ENCODE measurements at places on chromosomes 7 and 10. TPM values are rescaled to one million over a fixed set of nuclear protein-coding genes. Genes with fewer than 3 reads are reported as not detected.

DNA sequence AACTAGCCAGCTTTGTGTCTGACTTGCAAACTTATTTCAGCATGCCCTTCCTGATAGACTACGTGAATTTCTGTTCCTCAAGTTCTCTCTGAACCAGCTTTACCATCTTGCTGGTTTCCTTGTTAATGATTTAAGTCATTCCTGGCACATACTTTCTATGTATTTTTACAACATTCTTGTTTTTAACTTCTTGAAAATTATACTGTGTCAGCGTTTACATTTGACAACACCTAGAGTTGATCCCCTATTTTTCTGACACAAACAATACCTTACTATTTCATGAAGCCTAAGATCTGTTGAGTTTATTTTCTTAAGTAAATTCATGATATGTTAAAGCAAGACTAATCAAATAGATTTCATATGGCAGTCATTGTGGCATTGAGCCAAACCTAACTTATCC is 686.3 kb downstream of the XPNPEP1 start:
- no peaks in the 10 kb centered on the region for H3K27me3 ChIP-seq
- H3K4me3 ChIP-seq: no peak overlapping the region
- no peaks in the 10 kb centered on the region for H3K4me1 ChIP-seq
- no peaks in the 10 kb centered on the region for H3K36me3 ChIP-seq

DNA sequence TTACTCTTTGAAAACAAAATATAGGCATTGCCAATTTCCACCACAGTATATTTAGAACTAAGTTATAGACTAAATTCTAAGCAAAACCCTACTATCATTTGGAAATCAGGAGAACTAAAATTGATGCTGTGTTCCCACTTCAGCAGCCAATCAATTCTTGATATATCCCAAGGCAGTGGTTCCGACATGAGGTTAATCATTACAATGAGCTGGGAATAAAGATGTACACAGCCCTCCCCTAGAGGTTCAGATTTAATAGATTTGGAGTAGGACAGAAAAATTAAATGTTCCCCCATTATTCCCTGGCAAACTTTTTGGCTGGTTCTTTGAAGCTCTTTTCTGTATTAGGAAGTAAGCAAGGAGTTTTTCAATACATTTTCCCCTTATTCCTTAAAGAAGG is 15.1 kb downstream of the ZNF800 start:
- no peaks in the 10 kb centered on the region for H3K36me3 ChIP-seq
- DNase-seq: no peak
- no peaks in the 10 kb centered on the region for H3K27me3 ChIP-seq
- H3K4me1 ChIP-seq: no peaks in the 10 kb centered on the region
- H3K4me3 ChIP-seq: no peak overlapping the region
- no peak overlapping the region for H3K27ac ChIP-seq

- no peaks in the 10 kb centered on the region for H3K27me3 ChIP-seq
- H3K36me3 ChIP-seq: no peaks in the 10 kb centered on the region
- no peaks in the 10 kb centered on the region for H3K4me1 ChIP-seq
- H3K27ac ChIP-seq: no peak overlapping the region
- DNase-seq: no peak
- no peak overlapping the region for H3K4me3 ChIP-seq
Measured at GRCh38 chr10:59618666-59619065, 91.0 kb downstream of the SLC16A9 start.

- no peak for DNase-seq
- H3K4me1 ChIP-seq: peaks cover 24% of the 10 kb centered on the region
- H3K36me3 ChIP-seq: no peaks in the 10 kb centered on the region
Measured at GRCh38 chr7:374706-375311, 84.8 kb downstream of the FOXL3 start.

TMEM139 gene
- total RNA-seq: 4.4 TPM

GRCh38 chr7:116331020-116331419 is 120.7 kb downstream of the TES start:
- H3K27ac ChIP-seq: no peak overlapping the region
- no peaks in the 10 kb centered on the region for H3K36me3 ChIP-seq
- H3K4me3 ChIP-seq: no peak overlapping the region
- no peaks in the 10 kb centered on the region for H3K4me1 ChIP-seq
- H3K27me3 ChIP-seq: no peaks in the 10 kb centered on the region

ADAM8 gene
- 4.4 TPM for total RNA-seq

DNA sequence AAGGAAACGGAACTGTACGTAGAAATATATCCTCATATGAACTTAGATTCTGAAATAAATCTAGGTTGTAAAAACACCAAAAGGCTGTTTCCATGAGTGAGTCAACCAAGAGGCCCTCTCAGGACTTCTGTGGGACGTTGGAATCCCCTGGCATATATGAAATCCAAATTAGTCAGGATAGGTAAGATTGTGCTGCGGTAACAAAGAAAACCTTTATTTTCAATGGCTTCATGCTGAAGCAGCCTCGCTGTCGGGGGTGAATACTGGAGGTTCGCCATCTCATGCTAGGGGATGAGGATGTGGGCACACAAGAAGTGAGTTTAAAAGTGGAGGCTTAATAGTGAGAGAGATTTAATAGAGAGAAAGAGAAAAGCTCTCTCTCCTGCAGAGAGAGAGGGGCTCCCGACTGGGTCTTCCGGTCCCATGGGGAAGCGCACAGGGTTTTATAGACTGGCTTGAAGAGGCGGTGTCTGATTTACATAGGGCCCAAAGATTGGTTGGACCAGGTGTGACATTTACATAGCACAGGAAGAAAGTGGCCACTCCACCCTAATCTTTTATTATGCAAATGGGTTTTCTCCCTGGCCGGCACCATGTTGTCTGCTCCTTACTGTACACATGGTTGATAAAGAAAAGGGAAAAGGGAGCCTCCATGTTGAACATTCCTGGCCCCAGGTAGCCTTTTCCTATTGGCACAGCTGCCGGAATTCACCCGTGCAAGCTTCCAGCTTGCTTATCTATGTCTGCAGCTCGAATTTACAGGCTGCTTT is 52.3 kb upstream of the SEPHS1 start:
- no peak overlapping the region for H3K27ac ChIP-seq
- no peaks in the 10 kb centered on the region for H3K36me3 ChIP-seq
- H3K4me3 ChIP-seq: no peak overlapping the region
- DNase-seq: no peak
- no peaks in the 10 kb centered on the region for H3K4me1 ChIP-seq

GRCh38 chr10:19629567-19629966 is 186.7 kb upstream of the PLXDC2 start:
- no peaks in the 10 kb centered on the region for H3K36me3 ChIP-seq
- DNase-seq: no peak
- H3K27ac ChIP-seq: no peak overlapping the region
- H3K27me3 ChIP-seq: no peaks in the 10 kb centered on the region

DNA sequence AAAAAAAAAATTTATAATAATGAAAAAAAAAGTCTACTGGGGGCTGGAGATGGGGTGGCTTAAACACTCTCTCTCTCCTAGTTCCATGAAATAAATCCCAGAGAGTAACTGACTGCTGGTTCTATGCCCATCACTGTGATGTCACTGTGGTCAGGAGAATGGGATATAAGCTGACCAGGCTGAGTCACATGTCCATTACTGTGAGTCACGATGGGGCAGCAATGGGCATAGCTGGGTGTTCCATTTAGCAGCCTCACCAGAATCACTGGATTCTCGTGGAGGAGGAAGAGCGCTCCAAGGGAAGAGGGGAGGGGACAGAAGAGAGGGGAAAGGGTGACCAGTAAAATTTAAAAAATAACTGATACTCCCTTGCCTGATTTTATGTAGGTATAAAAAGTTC is 37.1 kb downstream of the MASTL start:
- no peaks in the 10 kb centered on the region for H3K4me1 ChIP-seq
- no peak overlapping the region for H3K4me3 ChIP-seq
- H3K27ac ChIP-seq: no peak overlapping the region

DNA sequence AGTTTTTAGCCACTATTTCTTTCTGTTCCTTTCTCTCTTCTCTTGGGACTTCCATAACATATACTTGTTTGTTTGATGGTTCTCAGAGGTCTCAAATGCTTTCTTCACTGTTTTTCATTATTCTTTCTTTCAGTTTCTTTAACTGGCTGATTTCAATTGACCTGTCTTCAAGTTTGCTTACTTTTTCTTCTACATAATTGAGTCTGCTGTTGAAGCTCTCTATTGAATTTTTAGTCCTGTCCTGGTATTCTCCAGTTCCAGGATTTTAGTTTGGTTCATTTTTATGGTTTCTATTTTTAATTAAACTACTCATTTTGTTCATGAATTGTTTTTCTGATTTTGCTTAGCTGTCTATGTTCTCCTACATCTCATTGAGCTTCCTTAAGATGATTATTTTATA is 1305.3 kb upstream of the CELF2 start:
- H3K27ac ChIP-seq: no peak overlapping the region
- no peaks in the 10 kb centered on the region for H3K4me1 ChIP-seq
- H3K36me3 ChIP-seq: no peaks in the 10 kb centered on the region
- DNase-seq: no peak
- no peak overlapping the region for H3K4me3 ChIP-seq
- H3K27me3 ChIP-seq: no peaks in the 10 kb centered on the region

PRXL2A gene
- total RNA-seq: 58.3 TPM

GRCh38 chr7:31114593-31115343 is 62.7 kb downstream of the ADCYAP1R1 start:
- no peaks in the 10 kb centered on the region for H3K36me3 ChIP-seq
- no peak overlapping the region for H3K27ac ChIP-seq
- peak; percentile 50 for DNase-seq
- no peaks in the 10 kb centered on the region for H3K4me1 ChIP-seq

GRCh38 chr7:80918399-80918798 is 452 bp downstream of the SEMA3C start:
- H3K4me3 ChIP-seq: peak overlapping the region; percentile 63
- H3K27me3 ChIP-seq: peaks cover 6% of the 10 kb centered on the region
- H3K27ac ChIP-seq: no peak overlapping the region
- no peak for DNase-seq
- no peaks in the 10 kb centered on the region for H3K4me1 ChIP-seq

- H3K36me3 ChIP-seq: peaks cover 3% of the 10 kb centered on the region
- DNase-seq: no peak
- H3K27ac ChIP-seq: no peak overlapping the region
- no peak overlapping the region for H3K4me3 ChIP-seq
- H3K27me3 ChIP-seq: no peaks in the 10 kb centered on the region
- peaks cover 3% of the 10 kb centered on the region for H3K4me1 ChIP-seq
Measured at GRCh38 chr10:74022926-74023629, 25.2 kb downstream of the VCL start.

DNA sequence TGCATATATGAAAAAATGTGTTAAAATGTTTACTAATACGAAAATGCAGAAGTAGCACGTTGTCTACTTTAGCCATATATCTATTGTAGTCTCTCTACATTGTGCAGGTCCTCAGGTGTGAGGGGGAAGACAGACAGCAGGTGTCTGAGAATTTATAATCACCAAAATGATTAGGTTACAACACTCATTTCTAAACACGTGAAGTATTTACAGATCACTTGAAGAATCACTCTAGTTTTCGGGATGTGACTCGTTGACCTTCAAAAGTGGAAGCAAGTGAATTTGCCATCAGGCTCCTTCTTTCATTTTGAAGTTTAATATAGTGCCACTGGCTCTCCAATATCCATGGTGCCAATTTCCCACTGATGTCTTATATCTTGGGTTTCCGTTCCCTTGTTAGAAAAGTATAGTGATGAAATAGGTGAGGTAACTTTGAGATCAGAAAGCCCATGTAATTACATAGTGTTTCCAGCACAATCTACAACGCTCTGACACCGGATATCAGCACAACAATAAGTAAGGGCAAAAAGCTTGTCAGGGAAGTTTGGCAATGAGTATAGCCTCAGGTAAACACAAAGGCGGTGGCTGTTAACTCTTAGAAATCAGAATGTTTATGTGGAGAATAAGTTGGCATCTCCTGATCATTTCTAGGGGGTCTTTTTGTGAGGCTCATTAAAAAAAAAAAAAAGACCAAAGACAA is 57.5 kb upstream of the SP4 start:
- H3K4me1 ChIP-seq: peaks cover 8% of the 10 kb centered on the region
- DNase-seq: no peak
- no peak overlapping the region for H3K4me3 ChIP-seq
- no peak overlapping the region for H3K27ac ChIP-seq
- H3K36me3 ChIP-seq: no peaks in the 10 kb centered on the region
